ENCODE measurements at places on chromosomes 5 and 9.

DNA sequence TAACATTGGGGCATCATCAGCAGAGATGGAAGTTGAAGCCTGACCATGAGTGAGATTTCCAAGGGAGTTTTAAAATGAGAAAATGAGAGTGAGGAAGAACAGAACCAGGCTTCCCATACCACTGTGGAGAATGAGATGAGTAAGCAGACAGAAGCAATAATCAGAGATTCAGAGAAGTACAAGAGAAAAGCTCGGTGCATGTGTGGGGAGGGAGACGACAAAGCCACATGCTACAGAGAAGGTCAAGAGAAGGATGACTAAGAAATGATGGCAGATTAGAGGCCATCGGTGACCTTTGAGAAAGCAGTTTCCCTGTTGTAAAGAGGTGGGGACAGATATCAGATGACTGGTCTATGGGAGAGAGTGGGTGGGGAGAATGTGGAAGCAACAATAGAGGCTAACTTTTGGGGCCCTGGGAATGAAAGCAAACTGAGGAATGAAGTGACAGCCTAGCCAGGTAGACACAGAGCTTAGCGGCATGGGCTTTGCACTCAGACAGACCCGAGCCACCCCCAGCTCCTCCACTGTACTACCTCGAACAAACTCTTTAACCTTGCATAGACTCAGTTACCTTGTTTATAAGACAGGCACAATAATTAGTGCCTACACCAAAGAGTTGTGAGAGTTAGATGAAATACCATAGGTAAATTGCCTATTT, 207.7 kb downstream of the PIK3R1 start:
- DNase-seq, result no peak

DNA sequence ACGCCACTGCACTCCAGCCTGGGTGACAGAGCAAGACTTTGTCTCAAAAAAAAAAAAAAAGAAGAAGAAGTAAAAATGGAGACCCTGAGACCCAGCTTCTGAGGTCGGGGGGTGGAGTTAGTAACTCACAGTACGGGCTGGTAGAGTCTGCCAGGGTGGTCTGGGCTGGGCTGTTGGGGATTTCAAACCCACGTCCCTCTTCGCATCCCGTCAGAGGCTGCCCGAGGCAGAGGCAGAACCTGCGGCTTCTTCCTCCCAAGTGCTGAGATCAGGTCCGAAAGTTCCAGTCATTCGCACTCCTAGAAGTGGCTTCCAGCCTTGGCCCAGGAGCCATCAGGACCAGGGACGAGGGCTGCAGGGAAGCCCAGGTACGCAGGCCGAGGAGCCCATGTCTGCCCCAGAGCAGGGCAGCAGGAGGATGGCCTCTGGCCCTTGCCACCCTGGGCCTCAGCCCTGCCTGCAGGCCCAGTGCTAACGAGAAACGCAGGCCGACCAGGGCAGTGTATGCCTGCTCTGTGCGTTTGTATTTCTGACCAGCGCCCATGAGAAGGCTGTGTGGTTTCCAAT, 9.9 kb upstream of the SLC2A6 start:
- DNase-seq, result no peak

- DNase-seq, result peak; percentile 34
These were observed 1079.9 kb upstream of the ACO1 start for GRCh38 chr9:31304576-31304975.

GRCh38 chr9:77807846-77808750, 160.0 kb upstream of the GNA14 start:
- DNase-seq, result no peak

GRCh38 chr5:143734456-143734780, 77.5 kb upstream of the HMHB1 start:
- no peak for DNase-seq

DNA sequence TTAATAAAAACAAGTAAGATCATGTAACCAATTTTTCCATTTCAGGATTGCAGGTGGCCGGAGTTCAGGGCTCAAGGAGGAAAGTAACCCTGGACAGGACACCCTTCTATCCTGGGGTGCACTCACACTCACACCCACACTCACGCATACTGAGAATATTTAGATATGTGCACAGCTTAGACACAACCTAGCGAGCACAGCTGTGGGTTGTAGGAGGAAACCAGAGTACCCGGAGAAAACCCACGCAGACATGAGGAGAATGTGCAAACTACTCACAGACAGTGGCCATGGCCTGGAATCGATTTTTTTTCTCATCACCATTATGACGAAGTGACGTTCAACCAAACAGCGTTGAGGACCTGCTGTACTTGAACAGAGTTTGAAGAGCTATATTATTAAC, 4.5 kb upstream of the EFNA5 start:
- no peak for DNase-seq

GRCh38 chr5:31047007-31047406, 146.5 kb upstream of the CDH6 start:
- DNase-seq, result no peak

- no peak for DNase-seq
These were observed 87.8 kb downstream of the JAKMIP2 start for GRCh38 chr5:147694772-147695171.

DNA sequence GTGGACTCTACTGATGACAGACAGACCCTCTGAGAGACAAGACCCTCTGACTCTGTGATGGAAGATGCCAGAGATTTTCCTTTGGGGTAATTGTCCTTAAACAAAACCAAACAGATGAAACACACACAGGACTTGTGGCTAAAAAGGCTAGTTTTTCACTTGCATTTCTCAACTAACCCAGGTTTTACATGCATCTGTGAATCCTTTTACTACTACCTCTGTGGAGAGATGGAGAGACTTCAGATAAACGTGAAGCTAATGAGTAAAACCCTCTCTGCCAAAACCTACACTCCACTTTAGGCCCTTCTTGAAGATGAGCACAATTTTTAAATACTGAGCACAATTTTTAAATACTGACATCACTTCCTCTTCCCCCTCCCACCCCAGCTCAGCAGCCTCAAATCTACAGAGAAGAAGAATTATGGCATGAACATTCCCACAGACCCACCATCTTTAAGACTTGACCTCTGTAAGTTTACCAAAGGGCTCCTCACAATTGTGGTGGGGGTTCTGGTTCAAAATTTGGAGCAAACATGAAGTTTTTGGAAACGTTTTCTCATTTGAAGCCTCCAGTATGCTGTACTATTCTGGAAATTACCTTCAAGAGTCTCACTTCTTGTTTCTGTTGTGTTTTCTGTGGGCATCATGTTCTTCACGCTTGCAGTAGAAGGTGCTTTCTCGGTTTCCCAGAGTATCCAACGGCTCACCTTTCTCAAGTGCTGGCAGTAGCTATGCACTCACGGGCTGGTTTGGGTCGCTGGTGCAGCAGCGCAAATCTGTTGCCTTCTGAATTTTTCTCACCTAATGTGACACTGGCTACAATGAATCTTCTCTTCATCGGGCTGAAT, 42.7 kb downstream of the ACER2 start:
- DNase-seq, result no peak

- DNase-seq, result peak; percentile 98
These were observed 30.6 kb upstream of the SMU1 start for GRCh38 chr9:33106827-33107621.

DNA sequence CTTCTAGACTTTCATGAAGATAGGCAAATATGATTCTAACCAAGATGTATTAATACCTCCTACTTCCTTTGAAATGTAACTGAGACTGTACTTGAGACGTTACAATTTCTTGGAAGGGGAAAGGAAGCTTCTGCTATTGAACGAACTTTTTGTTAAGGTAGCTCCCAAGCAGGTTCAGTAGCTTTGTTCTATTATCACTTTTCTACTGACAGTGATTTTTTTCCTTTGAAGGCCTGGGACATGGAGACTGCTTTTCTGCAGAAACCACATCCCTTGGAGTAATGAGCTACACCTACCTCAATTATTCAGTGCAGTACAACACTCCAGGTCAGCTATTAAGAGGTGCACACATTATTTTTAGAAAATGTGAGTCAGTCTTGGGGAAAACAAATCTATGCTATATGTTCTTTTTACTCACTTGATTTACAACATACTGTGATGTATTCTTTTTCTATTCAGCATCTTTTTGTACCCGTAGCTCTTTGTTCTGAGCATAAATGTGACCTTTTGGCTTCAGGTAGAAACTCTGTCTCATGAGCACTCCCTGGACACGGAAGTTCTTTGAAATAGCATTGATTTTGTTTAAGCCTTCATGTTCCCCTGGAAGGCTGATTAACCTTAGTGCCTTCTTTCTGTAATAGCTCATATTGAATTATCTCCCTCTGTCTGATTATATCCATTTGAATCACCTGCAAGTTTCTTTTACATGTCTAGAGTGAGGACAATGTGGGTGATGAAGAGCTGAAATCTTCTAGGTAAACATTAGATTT, 56.5 kb upstream of the CDKN2B start:
- no peak for DNase-seq

- DNase-seq, result no peak
These were observed 585.9 kb downstream of the TLR4 start for GRCh38 chr9:118290116-118290515.

GRCh38 chr9:126979461-126979860, 64.9 kb downstream of the RALGPS1 start:
- no peak for DNase-seq

GRCh38 chr9:110027671-110028081, 180.3 kb downstream of the C9orf152 start:
- DNase-seq, result peak; percentile 74

DNA sequence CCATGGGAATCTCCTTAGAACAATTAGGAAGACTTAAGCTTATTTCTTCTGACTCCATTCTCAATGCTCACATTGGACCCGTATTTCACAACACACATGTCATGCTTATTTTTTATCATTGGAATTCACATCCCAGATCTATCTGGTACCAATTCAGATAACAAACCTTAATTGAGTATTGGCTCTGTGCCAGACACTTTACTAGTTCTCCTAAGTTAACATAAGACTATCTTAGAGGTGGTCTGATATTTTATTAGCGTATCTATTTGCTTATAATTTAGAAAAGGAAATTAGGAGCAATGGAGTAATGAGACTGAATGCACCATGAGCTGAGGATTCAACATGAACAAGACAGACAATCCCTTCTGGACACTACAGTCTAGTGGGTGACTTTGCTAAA, 45.1 kb downstream of the FBXL7 start:
- DNase-seq, result no peak

DNA sequence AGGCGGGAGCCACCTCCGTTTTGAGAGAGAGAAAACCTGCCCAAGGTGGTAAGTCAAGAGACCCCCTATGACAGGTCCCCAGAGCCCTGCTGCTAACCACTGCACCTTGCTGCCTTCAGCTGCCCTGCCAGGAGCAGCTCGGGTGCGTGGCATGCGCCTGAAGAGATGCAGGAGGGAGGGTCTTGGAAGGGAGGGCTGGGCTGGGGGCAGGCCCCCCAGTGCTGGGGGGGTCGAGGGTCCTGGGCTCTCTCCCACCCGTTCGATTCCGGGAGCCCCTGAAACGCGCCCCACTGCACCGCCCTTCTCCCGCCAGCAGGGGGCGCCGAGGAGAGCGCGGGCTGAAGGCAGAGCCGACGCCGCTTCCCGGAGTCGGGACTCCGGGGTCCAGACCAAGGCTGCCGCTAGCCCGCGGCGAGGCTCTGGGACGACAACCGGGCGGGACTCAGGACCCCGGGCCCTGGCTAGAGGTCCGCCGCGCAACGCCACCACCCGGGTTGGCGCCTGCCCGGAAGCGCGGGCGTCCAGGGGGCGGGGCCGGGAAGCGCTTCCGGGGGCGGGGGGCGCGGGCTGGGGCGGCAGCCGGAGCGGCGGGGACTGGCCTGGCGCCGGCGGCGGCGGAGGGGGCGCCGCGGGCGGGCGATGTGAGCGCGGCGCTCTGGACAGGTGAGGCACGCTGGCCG, at the start of gene ZBTB34:
TSS of gene ZBTB34 (plus strand) at position 563 of the 680 bp plus-strand sequence. CDS start 18,761 bp downstream, outside the sequence.
- DNase-seq, result peak; percentile 39

DNA sequence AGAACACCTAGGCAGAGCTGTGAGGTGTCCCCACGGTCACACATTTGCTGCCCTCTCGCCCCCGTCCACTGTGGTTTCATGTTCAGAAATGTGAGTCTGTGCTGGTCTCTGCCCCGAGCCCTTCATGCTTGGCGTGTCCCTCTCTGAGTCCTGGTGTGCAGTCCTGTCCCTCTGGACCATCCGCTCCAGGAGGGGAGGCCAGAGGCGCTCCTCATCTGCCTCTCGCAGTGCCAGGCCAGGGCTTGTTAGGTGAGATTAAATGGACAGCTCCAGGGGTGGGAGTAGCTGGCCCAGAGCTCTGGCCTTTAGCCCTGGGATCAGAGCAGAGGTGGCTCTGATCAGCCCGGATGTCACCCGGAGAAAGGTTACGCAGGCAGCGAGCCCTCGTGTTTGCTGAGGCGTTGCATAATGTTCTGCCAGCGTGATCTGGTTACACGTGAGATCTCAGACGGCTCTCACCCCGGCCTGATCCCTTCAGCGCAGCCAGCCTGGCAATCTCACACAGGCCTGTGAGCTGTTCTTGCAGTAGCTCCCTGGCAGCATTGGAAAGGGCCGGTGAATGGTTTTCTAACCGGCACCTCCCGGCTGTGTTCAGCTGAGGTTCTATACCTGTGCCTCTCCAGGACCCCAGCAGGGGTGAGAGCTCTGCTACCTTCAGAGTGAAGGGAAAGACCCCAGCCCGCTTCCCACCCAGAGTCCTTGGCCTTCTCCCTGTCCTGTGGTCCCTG, 24.5 kb downstream of the PTGES2 start:
- DNase-seq, result no peak

GRCh38 chr9:121663591-121663990, 12.2 kb downstream of the DAB2IP start:
- no peak for DNase-seq

DNA sequence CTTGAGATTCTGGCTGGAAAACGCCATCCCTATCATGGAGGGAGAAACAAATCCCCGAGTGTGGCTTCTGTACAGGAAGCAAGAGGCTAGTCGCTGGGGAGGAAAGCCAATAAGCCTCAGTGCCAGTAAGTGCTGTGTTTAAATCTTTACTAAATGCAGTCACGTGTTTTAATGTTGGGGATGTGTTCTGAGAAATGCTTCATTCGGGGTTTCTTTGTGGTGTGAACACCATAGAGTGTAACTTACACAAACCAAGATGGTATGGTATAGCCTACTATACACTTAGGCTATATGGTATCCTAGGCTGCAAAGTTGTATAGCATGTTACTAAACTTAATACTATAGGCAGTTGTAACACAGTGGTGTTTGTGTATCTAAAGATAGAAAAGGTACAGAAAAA, 94.7 kb downstream of the GCNT1 start:
- no peak for DNase-seq

- DNase-seq, result no peak
These were observed 300.0 kb downstream of the PDE4D start for GRCh38 chr5:59593439-59594007.

DNA sequence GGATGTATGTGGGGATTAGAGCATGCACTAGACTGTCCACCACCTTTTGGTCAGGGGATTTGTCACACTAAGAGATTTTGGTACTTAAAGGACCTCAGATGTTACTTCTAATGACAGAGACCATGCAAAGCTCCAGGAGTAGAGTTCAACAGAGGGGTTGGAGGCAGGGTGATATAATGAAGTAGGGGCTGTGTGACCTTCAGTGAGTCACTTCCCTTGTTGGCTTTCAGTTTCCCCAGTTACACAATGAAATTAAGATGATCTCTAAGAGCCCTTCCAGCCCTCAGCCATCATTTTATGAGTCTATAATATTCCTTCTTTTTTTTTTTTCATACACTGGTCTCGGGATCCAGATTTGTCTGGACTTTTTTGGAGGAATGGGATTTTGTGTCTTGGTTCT, 26.8 kb downstream of the GLRA1 start:
- no peak for DNase-seq

Data from AG10803 (cell line).